ENCODE measurements at places on chromosomes 3 and 15.
A peak's percentile ranks its signal among the peaks of the same experiment; 100 is the strongest.

- peak; percentile 8 for DNase-seq
Measured at GRCh38 chr3:39275052-39275451, 4.8 kb downstream of the CX3CR1 start.

GRCh38 chr15:92418864-92419263 is 25.2 kb downstream of the ST8SIA2 start:
- no peak for DNase-seq

GRCh38 chr3:32315441-32315840 is 76.2 kb upstream of the CMTM7 start:
- DNase-seq = no peak

DNA sequence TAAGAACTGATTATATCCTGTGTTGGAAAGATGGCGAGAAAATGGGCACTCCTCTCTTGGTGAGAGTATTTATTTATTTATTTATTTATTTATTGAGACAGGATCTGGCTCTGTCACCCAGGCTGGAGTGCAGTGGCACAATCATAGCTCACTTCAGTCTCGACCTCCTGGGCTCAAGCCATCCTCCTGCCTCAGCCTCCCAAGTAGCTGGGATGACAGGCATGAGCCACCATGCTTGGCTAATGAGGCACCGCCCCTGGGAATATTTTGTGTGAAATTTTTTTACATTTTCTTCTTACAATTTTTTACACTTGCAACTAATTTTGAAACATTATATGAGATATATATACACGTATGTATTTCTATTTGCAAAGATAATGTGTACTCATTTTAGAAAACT is 150.5 kb upstream of the PRR20G start:
- DNase-seq = no peak

DNA sequence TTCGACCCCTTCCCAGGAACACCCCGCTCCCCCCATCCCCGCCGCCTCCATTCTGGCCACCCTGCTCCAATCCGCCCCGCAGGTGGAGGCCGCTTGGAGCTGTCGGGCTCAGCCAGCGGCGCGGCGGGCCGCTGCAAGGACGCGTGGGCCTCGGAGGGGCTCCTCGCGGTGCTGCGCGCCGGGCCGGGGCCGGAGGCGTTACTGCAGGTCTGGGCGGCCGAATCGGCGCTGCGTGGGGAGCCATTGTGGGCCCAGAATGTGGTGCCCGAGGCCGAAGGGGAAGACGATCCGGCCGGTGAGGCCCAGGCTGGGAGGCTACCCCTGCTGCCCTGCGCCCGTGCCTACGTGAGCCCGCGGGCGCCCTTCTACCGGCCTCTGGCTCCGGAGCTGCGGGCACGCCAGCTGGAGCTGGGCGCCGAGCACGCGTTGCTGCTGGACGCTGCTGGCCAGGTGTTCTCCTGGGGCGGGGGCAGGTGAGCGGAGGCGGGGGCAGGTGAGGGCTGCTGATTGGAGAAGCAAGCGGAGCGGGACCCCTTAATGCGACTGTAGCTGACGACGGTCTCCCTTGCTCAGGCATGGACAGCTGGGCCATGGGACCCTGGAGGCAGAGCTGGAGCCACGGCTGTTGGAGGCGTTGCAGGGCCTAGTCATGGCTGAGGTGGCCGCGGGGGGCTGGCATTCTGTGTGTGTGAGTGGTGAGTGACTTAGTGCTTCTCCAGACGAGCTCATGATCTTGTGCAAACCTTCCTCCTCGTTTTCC is 2.5 kb downstream of the RCCD1 start:
- peak; percentile 52 for DNase-seq

DNA sequence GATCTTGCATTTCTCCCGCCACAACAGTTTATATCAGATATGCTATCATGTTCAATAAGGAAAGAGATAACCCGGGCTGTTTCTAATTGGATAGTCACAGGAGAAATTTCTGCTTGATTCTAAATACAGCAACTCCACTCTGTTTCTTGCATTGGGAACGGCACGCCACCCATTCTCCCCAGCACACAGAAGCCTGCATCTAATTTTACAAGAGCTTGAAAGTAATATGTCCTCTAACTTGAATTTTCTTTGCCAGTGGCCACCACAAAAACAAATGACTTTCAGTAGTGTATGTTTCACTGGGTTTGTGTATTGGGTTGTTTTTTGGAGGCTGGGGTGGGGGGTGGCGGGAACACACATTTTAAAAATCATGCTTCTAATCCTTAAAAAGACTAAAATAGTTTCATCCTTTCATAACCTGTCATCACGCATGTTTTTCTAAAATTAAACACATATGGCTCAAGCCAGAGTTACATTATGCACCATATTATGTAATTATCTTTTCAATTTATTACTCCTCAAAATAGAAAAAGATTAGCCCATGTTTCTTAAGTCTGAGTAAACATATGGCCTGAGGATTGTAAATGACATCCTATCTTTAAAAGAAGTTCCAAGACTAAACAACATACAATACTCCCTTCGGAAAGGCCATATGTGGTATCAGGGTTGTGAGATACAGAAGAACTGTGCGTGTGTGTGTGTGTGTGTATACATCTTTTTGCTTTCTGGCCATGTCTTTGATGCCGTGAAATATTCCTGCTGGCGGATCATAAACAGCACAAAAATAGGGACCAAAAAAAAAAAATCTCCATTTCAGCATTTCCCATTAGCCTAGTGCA is 176.3 kb downstream of the FOXP1 start:
- DNase-seq = no peak
